ENCODE measurements at places on chromosomes 11 and 22.

DNA sequence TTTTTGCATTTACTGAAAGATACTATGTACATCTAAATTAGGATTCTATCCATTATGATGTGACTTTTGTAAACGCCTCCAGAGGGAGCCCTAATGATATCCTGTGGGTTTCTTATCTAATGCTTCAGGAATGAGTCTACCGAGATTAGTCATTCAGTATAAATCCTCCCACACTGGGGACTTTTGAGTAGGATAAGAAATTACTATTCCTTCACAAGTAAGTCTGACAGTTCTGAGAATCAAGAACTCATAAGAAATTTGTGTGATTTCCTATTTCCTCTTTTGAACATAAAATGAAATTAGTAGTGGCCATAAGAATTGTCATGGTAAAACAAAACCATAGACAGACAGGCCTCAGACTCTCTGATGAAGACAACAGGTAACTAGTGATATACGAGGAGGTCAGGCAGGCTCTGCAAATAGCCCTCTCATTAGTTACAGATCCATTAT, 10.0 kb upstream of the OR5M1 start:
- peak; percentile 56 for DNase-seq

DNA sequence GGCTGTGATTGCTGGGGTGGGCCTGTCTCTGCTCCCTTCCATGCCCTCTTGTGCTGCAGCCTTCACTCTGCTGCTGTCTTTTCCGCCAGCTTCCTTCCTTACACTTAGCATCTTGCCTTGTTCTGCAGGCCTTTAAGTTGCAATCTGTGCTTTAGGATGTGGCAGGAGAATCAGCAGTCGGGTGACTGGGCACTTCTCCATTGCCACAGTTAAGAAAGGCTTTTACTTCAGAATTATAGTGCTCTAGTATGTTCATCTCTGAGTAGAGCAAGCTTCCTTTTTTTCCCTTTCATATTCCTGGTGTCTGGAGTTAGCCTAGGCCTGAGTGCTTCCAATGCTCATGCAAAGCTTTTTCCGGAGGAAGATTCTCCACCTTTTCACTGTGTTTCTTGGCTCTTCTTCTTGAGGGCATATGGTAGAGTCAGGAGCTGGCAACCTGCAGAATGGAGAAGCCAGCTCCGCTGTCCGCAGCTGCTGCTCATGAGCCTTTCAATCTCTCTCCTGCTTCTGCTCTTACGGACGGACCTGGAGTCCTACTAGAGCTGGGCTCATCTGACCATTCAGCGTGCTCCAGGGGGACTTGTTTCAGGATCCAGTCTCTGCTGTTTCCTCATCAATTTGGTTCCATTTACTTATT, 20.2 kb downstream of the PPP6R2 start:
- DNase-seq = no peak

DNA sequence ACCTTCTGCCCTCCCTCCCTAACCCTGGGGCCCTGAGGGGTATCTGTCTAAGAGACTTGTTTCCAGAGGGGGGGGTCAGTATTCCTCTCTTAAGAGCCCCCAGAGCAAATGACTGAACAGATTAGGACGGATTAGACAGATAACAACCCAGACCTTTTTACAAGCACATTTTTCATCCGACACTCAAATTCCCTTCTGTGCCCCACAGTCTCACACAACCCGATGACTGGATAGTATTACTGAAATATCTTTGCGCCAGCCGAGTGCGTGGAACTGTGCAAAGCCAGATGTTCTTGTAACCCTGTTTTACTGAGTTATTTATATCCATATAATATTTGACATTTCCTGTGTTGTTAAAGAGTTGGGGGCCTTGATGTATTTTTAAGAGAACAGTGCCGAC, 30.9 kb upstream of the FLI1 start:
- DNase-seq = peak; percentile 89

DNA sequence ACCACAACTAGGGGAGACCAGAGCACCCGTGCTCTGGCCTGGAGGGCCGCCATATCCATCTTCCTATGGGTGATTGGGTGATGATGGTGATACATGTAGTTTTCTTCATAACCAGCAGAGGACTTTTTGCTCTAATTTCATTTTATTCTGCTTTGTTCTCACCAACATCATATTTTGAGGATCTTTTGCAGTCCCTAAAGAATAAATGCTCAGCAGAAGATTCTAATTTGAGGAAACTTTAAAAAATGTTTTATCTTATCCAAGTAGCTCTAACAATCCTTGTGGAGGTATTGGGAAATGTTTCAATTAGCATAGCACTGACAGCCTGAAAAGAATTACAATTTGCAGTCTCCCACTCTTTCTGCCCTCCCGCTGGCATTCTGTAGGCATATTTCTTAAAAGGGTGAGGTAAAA, 544.0 kb downstream of the NTM start:
- DNase-seq = no peak

GRCh38 chr11:3221408-3222002, 2.9 kb upstream of the MRGPRG start:
- no peak for DNase-seq

DNA sequence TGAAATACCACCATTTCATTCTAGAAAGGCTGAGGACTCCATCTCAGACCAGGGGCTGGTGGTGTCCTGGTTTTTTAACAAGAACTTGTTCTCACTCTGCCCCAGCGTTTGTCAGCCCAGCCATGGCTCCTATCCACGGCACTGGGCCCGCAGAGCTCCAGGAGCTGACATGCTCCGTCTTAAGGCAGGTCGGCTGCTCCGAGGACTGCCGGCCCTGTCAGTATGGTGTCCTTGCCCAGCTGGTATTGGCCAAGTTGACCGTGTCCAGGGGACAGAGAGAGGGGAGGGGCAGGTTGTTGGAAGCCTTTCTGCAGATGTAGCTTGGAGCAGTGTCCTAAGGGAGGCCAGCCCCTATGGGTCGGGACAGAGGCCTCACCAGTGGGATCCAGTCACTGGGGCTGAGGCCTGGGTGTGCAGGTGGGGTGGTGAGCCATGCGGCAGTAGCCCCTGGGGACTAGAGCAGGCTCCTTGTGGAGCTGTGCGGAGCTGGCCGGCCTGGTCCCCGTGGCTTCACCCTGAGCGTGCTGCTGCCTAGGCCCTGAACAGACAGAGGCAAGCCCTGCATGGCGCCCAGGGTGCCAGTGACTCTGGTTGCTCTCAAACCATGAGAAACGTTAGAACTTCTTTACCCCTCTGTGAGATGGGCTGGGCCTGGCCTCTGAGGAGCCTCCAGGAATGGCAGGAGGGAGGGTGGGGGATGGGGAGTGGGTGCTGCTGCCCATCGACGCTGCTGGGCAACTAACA, 39.9 kb upstream of the KCNQ1OT1 start:
- DNase-seq = no peak

- peak; percentile 75 for DNase-seq
Measured at GRCh38 chr11:14907411-14908213, 15.6 kb upstream of the CYP2R1 start.

DNA sequence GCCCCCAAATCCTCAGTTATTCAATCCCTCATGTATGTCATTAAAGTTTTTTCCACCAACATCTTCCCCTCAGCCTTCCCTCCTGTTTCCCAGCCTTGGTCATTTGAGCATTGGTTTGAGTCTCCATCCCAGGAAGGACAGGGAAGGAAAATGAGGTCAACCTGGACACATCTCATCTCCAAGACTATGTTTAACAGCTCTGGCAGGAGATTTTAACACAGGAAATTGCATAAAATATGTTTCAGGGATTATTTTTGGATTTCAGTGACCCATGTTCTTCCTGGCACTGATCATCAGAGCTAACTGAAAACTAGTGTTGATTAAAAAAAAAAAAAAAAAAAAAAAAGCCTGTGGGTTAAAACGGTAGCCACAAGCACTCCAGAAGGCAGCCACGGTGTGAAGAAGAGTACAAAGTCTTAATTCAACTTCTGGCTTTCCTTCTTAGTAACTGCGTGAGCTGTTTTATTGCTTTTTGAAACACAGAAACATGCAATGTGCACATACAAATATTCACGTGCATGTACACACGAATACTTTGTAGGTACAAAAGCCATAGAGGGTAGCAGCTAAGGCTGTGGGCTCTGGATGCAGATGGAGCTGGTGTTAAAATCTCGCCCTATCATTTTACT, 164.4 kb upstream of the DDI1 start:
- no peak for DNase-seq

DNA sequence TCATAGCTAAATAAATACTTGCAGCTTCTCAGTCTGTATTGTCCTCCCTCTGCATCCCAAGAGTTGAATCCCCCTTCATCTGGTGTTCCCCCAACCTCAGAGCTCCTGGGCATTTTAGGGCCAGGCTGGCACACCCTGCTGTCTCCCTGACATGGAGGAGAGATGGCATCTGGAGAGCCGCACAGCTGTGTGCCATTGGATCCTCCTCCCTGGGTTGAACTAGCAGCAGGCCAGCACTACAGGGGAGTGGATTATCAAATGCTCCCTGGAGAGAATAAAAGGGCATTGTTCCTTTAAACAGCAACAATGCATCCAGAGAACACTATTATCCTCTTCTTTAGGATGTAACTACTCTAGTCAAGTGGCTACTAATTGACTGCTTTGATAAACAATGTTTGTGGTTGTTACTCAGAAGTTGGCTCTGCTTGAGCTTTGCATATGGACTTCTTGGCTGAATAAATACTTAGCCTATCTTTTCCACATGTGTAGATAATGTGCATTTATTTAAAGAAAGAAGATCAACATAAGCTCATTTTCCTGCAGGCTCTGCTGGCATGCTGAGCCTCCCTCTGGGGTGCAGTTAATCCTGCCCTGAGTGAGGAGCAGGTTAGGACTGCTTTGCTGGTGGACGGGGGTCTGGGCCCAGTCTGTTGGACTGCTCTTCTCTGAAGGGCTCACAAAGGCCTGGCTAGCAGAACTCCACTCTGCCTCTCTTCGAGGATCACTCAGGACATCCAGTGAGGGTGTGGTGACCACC, 897.2 kb downstream of the TBC1D22A start:
- DNase-seq = no peak

DNA sequence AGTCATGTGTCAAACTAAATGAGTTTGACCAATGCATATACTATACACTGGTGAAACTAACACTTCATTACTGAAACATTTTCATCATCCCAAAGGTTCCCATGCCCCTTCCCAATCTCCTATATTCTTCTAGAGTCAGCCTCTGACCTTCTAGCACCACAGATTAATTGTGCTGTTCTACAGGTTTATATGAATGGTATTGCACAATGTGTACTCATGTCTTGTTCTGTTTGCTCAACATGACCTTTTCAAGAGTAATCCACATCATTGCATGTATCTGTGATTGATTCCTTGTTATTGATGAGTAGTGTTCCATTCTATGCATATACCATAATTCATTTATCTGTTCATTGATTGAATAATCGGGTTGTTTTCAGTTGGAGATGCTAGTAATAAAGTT, 7.5 kb upstream of the OR8G1 start:
- DNase-seq = no peak

DNA sequence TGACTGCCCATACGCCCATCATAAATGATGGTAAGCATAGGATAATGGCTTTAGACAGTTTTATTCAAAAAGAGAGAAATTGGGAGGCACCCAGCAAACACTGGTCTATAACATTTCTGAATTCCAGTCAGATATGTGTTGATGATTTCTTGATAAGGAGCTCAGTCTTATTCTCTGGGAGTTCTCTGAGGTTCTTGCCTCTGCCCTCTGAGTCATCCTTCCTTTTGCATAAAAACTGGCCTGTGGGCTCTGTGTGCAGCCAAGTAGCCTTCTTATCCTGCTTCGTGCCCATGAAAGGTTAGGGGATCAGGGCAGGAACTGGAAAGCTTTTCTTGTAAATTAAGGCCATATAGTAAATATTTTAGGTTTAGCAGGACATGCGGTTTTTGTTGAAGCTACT, 48.9 kb downstream of the FAR1 start:
- no peak for DNase-seq

- peak; percentile 37 for DNase-seq
Measured at GRCh38 chr11:134228625-134229024, 4.2 kb downstream of the VPS26B start.

DNA sequence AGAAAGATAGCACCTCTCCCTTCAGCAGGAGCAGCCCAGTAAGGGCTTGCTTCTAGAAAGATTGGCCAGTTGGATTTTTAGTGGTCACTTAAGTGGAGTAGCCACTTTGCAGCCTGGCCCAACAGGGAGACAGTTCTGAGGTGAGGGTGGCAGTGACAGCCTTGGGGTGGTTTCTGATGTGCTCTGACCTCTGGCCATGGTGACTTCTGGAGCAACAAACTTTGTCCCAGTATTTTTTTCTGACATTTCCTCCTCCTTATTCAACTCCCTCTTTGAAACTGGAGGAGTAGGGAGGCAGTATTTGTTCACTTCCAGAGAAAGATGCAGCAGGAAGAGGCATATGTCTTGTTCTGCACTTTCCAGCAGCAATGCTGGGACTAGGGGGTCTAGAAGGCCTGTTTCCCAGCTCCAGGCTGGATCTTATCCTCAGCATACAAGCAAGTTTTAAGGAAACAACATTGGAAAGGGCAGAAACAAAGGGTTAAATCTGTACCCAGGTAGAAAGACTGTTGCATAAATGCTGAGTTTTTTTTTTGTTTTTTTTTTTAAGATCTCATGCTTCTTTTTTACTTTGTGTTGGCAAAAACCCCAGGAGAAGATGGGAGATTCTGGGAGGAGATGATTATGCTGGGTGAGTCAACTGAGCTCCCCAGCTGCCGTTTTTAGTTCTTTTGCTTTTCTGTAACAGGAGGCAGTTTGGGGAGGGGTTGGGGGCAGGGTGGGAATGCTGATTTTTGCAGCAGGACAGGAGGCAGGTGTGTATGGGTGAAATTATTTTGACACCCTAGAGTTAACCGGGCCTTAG, 37.2 kb downstream of the RCOR2 start:
- DNase-seq = no peak

DNA sequence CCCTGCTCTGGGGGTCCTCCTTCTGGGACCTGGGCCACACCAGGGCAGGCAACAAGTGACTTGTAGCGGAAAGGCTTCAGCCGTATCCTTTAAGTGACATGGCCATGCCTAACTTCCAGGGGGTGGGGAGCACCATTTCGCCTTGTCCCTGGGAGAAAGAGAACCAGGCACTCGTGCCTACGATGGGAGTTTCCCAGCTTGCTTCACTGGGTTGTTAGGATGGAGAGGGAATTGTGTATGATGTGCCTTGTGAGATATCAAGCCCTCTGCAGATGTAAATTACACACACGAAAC, 151.4 kb downstream of the CACNA1I start:
- DNase-seq = no peak

DNA sequence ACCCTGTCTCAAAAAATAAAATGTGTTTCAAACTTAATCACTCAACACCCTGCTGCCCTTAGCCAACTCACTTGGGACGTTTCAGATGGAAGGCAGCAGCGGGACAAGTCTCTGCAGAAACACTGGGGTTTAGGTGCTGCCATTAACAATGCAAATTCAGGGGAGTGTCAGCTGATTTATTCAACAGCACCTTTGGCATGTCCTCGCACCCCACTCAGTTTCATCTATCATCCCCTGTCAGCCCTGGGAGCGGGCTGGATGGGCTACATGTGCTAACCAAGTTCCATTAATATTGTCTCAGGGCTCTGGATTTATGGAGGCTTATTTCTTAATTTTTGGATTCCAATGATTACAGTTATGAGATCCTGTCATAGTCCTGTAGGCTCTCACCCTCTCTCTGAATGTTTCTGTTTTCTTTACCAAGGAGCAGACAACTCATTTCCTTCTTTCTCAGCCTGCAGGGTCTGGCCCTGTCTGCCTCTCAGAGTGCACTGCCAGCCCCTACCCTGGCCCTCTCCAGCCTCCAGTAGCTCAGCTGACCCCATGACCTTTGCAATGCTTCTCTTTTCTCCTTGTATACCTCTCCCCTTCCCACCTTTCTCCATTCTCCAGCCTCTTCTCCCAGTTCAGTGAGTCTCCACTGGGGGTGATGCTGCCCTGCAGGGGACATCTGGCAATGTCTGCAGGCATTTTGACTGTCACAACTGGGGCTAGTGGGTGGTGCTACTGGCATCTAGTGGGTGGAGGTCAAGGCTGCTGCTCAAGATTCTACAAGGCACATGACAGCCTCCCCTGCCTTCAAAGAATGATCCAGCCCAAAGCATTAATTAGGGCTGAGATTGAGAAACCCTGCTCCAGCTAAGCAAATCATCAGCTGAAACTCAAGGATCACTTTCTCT, 79.0 kb downstream of the APIP start:
- DNase-seq = peak; percentile 6

Measured in NCI-H82 (cell line).